Epithelial cell of proximal tubule (primary cell): ENCODE measurements at places on chromosomes 2 and 18. TPM values are rescaled to one million over a fixed set of nuclear protein-coding genes. Genes with fewer than 3 reads are reported as not detected.
A peak's percentile ranks its signal among the peaks of the same experiment; 100 is the strongest.

DNA sequence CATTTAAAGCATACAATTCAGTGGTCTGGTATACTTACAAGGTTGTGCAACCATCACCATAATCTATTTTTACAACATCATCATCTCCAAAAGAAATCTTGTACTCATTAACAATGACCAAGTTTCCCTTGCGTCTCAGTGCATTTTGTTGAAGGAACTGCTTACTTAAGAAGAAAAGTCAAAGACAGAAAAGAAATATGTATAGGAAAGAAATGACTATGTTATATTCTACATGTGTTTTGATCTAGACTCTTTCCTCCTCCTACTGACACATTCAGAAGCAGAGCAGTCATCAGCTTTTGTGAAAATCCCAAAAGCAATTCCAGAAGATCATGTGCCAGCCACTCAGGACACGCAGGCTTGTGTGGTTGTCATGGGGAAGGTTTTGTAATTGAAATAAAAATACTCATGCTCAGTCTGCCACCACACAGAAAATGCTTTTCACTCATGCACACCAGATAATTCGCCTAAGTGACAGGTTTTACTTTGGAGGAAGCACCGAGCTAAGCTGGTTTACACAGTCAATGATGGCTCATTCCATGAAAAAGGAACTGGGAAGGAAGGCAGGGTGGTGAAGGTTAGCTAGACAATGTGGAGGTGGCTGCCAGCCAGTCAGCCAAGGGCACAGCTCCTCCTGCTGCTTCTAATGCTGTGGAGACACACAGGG lies 158.5 kb upstream of the REV1 start:
- peak; percentile 23 for DNase-seq

The UGT1A10 gene
- not detected in 2 replicates for total RNA-seq

- DNase-seq, result no peak
Observed at GRCh38 chr2:55489467-55490062, 30.0 kb upstream of the CFAP36 start.

The USP40 gene
- total RNA-seq, result 19.8 and 33.6 TPM in 2 replicates

The TMEM150A gene
- 4.8 and 7.4 TPM in 2 replicates for total RNA-seq

DNA sequence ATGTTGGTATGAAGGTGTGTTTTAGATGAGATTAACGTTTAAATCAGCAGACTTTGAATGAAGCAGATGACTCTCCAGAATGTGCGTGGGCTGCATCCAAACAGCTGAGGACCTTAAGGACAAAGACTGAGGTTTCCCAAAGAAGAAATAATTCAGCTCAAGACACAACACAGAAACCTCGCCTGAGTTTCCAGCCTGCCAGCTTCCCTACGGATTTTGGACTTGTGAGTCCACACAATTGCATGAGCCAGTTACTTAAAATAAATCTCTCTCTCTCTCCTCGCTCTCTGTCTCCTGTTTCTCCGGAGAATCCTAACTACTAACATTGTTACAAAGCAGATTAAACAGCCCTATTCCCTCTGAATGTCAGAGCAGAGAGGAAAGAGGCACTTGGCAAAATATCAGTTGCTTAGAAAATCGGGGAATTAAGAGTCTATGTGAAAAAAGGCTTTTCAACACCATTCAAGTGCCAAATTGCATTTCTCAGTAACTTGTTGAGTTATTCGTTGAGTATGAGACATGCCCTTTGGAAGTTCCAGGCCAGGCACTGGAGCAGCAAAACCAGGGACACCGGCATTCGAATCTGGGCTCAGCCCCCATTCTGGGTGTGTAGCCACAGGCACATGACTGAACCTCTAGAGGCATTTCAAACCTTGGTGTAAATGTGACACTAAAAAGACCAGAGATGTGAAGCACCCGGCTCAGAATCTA lies 174.6 kb upstream of the PID1 start:
- DNase-seq, result no peak

DNA sequence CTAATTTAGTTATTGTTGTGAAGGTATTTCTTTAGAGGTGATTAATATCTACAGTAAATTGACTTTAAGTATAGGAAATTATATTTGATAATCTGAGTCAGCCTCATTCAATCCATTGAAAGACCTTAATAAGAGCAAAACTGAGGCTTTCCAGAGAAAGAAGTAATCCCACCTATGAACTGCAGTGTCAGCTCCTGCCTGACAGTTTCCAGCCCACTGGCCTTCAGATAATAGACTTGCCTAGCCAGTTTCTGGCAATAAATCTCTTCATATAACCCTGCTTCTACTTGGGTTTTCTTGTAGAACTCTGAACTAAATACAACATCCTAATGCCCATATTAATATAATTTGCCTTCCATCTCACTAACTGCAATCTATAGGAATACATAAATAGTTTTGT lies 437.9 kb upstream of the UBE2E3 start:
- no peak for DNase-seq

DNA sequence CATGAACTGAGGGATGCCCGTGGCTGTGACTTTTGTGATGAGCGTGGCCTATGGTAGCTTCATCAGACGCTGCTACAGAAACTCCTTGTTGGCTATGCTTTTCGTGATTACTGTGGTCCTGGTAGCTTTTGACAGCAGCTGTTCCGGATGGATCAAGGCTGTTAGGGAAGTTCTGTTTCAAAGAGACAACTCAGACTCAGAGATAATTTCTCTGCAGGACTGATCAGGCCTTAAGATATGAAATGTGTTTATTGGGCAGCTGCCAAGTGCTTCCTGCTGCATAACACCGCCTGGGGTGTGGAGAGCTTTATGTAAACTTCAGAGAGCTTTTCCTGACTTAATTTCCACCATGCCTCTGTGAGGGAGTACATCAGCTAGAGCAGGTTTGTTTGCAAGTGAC lies 243.8 kb downstream of the TSN start:
- DNase-seq, result no peak

The FEV gene
- not detected in 2 replicates for total RNA-seq

GRCh38 chr2:139685090-139685983 lies 905.1 kb upstream of the NXPH2 start:
- DNase-seq, result no peak

DNA sequence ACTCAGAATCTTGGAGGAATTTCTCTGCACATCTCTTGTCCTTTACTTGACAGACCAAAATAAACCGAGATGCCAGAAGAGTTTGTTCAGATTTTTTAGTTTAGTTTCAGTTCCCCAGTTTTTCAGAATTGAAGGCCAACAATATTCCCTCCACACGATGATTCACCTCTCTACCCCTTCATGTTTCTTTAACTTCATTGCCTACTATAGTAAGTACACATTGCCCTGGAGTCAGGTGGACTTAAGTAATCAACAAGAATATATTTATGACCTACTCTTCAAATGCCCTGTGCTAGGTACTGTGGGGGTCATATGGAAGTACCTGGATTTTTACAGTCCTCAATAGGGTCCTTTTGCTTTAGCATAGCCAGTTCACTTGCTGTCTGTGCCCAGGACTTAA lies 79.6 kb upstream of the CTLA4 start:
- DNase-seq, result no peak

DNA sequence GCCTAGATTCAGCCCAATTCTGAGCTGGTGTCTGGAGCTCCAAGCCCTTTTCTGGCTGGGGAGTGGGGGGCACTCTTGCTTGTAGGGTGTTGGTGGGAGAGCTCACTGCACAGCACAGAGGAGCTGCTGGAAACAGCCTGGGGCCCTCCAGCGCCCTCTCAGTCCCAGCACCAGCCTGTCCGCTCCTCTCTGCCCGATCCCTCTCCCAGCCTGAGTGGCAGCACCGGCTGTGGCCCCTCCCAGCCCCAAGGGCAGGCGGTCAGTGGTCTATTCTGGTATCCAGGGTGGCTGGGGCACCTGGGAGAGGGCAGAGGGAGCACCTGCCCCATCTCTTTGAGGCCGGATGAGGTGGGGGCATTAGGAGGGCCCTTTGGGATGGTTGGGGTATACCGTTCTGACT lies 13.2 kb upstream of the DES start:
- DNase-seq, result no peak

The AQP12A gene
- total RNA-seq, result not detected in 2 replicates

GRCh38 chr2:11634584-11634983 lies 35.4 kb downstream of the NTSR2 start:
- no peak for DNase-seq

DNA sequence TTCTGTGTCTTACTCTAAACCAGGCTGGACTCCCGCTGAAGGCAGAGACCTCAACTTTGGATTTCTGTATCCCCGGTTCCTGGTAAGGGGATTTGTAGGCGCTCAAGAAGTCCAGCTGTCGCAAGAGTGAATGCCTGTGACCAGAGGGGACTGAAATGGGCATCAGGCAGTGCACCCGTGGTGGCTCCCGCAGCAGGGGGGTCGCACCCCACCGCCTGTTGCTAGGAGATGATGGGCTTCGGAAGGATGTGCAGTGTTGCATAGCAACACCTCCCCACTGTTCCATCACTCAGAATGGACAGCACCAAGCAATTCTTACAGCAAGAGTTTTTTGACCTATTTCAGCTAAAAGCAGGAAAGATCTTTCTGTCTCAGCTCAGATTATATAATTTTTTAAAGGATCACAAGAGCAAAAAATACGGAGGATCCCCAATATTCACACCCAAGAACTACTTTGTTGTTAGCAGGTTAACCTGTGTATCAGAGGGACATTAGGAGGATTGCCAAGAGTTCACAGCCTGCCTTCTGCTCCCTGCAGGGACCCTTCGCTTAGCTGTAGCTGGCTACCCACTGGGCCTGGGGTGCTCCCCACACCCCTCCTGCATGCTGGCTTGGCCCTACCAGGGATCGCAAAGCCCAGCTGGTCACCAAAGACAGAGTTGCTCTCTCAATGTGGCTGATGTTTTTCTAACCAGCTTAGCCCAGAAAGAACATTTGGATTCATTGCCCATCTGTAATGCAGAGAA lies 63.8 kb downstream of the SOWAHC start:
- no peak for DNase-seq

DNA sequence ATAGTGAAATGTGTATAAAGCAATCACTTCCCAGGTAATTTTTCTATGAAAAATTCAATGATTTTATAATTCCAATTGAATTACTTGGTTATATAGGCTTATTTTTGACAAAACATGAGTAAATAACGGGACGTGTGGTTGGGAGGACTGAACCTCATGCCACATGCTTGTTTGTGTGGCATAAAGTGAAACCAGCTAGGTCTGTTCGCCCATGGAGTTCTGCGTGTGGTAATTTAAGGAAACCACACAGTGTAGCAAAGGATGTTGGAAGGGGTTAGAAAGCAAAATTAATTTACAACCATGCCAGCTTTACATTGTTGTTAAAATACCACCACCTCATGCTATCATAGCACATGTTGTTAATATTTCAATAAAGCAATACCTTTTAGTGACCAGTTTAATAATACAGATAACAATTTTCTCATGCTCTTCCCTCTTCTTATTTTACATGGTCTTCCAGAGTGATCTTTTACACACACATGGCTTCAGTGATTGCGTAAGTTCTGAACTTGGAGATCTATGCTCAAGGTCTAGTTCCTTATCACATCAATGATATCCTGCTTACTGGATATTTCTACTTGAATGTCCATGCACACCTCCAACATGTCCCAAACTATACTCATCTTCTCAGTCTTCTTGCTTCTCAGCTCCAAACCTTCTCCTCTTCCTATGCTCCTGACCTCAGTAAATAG lies 156.4 kb upstream of the ITGA4 start:
- no peak for DNase-seq

DNA sequence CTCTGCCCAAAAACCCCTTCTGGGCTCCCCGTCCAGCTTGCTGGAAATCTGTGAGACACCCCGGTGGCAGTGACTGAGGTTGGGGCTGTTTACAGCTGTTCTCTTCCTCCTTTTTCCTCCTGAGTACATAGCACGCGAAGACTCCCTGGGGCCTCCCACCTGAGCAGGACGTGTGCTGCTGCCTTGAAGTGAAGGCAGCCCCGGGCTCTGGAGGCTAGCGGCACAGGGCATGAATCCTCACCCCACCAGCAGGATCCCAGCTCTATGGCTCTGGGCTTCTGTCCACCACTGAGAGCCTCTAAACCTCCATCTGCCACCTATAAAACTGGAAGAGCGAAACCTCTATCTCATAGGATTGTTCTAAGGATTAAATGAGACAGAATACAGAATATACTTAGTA lies 182.5 kb downstream of the TMEM163 start:
- no peak for DNase-seq

DNA sequence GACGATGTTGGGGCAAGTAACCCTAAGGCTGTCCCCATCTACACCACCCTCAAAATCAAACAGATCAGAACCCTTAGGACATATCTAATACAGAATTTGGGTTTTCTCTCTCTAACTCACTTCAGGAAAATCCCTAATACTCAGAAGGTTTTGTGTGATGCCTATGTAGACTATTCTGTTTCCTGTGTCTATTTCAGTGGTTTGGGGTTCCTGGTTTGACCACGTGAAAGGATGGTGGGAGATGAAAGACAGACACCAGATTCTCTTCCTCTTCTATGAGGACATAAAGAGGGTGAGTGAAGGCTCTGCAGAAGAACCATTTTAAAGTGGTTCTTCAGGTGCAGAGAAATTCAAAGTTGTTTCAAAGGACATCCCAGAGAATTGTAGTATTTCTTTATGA lies 16.3 kb downstream of the SULT1C2 start:
- no peak for DNase-seq

The SH2D6 gene
- total RNA-seq, result not detected in 2 replicates

The DSG2 gene
- total RNA-seq, result 58.8 and 62.1 TPM in 2 replicates

DNA sequence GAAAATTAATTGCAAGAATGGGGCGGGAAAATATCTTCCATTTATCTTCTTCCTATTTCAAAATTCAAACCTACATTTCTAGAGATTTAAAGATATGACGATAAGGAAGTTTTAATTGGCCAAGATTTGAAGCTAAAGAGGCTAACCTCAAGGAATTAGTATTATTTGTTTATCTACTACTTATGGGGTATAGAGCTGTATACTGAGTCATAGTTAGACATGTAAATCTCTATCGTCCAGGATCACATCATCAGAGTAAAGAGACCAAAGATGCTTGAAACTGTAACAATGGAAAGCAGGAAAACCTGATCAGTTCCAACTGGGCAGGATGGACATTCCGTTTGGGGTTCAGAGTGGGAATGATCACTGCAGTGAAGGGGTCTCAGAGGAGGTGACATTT lies 95.2 kb upstream of the KLF7 start:
- DNase-seq, result no peak

GRCh38 chr2:43068631-43069517 lies 157.5 kb downstream of the ZFP36L2 start:
- no peak for DNase-seq

The FAM210A gene
- 13.4 and 15.0 TPM in 2 replicates for total RNA-seq

The PRSS56 gene
- total RNA-seq, result not detected in 2 replicates

The POTEI gene
- total RNA-seq, result not detected in 2 replicates
